Neural progenitor cell (in vitro differentiated cells): ENCODE measurements at places on chromosomes 1 and 21.

DNA sequence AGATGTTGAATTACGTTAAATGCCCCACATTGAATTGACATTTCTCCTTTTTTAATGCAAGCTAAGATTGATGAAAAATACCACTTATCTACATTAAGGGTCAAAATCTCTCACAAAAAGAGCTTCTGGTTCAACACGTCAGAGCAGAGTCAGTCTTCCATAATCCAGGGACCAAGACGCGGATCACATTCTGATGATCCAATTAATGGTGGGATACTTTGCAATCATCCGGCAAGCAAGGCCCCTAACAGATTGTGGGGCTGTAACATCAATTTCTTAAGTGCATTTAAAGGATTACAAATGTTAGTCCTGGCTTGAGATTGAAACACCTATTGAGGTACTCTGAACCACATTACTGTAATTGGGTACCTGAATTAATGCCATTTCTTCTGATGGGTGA lies 120.2 kb upstream of the ESRRG start:
- DNase-seq = no peak

DNA sequence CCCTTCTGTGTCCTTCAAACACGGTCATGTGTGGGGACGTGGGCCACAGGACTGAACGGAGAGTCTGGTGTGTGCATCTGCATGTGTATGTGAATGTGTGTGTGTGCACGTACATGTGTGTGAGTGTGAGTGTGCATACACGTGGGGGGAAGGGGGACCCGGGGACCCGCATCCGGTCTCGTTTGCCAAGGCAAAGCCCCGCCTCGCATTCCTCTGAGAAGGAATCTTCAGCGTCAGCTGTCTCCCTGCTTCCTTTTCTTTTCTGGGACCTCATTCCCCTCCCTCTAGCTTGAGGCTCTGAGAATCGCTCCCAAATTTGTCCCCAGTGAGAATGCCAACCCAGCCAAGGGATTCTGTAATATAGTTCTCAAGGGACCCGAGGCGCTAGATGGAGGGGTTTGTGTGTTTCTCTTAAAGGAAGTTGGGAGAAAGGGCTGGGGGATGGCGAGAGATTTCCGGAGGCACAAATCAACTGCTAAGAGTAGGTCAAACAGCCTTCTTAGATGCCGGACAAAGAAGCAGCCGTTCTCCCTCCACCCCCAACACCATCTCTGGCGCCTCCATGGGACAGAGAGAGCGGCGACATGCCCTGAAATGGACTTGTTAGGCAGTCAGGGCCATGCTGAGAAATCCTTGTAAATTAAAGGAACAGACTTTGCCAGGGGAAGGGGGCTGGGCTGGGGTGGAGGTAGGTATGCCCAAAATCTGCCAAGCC lies 6.6 kb downstream of the IFFO2 start:
- peak; percentile 77 for DNase-seq

DNA sequence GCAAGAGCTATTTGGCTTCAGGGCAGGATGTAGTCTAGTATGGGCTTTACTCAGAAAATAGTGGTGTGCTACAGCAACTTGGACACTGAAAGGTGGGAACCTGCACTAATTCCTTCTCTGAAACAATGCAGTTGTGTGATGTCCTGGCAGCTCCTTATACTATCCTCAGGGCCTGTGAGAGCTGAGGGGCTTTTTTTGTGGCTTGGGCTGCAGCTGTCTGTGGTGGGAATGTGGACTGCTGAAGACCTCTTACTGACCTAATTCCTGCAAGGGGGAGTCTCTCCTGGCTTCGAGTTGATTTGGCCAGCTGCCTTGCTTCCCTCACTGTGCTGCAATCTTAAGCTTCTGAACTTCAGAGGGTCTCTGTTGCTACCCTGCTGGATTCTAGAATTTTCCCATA lies 22.3 kb upstream of the CHODL start:
- DNase-seq = no peak

DNA sequence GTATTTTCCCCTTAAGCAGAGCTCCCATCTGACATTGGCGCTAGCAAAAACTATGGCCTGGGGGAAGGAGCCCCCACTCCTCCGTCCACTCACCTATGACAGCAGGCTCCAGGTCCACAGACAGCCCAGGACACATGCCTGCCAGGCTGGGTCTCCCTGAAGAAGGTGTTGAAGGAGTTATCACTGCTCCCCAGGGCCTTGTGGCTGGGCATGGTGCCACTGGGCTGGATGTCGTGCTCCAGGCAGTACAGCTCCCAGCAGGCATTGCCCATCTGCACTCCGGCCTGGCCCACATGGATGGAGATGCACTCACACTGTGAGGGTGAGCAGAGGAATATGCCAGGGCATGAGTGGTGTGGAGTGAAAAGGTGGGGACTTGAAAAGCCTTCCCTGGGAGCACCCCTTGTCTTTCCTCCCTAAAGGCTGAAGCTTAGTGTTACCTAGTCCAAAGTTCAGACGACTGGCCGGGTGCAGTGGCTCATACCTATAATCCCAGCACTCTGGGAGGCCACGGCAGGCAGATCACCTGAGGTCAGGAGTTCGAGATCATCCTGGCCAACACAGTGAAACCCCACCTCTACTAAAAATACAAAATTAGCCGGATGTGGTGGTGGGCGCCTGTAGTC lies 30.0 kb downstream of the RABIF start:
- no peak for DNase-seq

- no peak for DNase-seq
Measured at GRCh38 chr1:170594066-170594626, 62.2 kb downstream of the GORAB start.

- DNase-seq = no peak
Measured at GRCh38 chr1:45647248-45648021, 23.6 kb upstream of the CCDC17 start.

GRCh38 chr1:8078176-8078671 lies 52.1 kb upstream of the ERRFI1 start:
- DNase-seq = no peak

DNA sequence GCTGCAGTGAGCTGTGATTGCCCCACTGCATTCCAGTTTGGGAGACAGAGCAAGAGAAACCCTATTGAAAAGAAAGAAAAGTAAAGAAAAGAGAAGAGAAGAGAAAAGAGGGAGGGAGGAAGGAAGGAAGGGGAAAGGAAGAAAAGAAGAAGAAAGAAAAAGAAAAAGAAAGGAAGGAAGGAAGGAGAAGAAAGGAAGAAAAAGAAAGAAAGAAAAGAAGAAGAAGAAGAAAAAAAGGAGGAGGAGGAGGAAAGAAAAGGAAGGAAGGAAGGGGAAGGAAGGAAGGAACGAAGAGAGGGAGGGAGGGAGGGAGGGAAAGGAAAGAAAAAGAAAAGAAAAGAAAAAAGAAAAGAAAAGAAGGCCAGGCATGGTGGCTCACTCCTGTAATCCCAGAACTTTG lies 10.2 kb downstream of the SLC5A9 start:
- DNase-seq = no peak

DNA sequence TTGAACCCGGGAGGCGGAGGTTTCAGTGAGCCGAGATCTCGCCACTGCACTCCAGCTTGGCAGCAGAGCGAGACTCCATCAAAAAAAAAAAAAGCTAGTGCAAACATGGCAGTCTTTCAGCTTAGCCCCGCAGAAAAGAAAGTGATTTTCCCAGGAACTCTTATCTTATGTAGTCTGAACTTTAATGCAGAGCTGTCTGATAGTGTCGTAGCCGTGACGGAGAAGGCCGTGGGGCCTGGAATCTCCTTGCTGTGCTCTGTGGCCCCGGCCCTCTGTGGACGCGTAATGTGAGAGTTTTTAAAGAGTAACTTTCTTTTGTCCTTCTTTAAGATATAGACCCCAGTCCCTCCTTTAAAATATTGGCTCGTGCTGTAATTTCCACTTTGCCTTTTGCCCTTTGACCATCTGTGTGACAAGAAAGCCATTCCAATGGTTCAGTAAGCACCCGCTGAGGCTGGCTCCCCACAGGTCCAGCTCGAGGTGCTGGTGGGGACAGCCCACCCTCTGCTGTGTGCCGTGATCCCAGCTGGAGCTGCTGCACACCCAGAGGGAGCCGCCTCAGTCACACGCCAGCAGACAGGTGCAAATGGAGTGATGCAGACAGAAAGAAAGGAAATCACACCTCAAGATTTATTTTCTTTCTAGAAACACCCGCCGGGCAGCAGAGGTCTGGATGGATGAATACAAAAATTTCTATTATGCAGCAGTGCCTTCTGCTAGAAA lies 164.0 kb downstream of the PGBD5 start:
- no peak for DNase-seq

DNA sequence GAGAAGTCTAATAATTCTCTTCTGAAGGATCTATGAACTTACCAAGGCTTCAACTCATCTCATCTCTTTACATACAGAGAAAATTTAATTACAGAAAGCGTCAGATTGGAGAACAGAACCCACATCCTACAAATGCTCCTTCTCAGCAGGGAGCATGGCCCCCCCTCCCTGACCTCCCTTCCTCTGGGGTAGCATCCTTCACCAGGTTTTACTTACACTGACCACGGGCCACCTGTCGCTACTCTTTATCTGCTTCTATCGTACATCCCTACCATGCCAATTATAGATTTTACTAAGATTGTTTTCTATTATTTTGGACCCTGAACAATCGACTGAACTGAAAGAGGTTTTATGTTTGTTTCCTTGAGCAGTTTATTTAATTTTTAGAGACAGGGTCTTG lies 25.8 kb downstream of the RIPPLY3 start:
- no peak for DNase-seq

DNA sequence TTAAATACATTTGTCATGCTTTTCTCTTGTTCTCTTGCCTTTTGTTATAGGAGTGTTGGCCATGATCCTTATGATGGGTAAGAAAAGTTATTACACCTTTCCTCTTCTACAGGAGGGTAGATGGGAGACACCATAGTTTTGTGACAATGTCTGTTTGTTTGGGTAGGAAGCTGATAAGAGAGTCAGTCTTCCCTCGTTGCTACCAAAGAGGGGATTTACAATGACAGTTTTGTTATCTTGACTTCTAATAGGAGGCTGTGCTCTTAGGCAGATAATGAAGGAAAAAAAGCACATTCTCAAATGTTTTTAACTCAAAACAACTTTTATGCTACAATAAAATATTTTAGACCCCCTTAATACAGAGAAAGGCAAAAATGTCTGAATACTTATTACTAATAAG lies 48.0 kb upstream of the WLS start:
- DNase-seq = no peak

DNA sequence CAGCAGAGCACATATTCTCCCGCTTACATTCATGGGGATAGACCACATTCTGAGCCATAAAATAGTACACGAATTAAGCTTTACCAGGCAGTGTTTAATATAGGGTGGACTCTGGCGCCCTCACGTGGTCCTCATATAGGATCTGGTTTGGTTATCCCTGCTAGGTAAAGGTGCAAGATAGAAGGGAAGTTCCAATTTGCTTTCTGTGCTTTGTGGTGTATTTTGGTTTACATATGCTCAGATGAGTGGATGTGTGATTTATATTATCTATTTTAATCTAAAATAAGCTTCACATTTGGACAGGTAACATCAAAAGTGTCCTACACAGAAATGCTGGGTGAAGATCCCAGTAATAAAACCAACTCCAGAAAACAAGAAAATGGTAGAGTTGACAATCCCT lies 3.6 kb downstream of the CR1 start:
- peak; percentile 77 for DNase-seq

DNA sequence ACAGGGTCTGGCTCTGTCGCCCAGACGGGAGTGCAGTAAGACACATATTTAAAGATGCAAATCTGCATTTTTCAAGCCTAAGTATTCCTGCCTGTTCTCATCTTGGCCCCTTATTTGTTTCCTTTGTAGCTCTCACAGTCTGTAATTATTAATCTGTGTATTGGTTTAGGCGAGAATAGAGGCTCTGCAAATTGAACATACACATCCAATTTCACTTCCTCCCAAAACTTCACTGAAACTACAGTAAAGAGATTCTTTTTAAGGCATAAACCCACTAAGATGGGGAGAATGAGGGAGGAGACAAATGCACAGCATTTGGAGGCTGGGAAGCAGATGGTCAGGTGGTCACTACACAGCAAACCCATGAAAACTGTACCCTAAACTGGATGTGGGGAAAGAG lies 21.0 kb downstream of the HMGN2 start:
- DNase-seq = no peak

- no peak for DNase-seq
Measured at GRCh38 chr1:28521502-28522164, 15.8 kb downstream of the RCC1 start.

DNA sequence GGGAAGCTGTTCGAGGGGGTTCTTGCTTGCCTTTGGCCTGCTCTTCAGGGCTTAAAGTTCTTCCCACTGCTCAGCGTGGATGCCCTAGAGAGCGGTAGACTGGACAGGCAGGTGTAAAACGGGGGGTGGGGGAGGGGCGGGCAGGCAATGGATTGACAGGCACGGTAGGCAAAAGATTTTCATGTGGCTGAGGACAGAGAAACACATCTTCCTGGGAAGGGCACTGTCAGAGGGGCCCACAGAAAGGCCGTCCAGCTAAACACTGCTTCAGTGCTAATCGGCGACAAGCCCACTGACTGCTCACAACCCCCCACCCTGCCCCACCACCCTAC lies 412 bp downstream of the ABCA4 start:
- no peak for DNase-seq

- DNase-seq = no peak
Measured at GRCh38 chr1:94989911-94990473, 63.1 kb upstream of the CNN3 start.

GRCh38 chr1:224720216-224720615 lies 104.1 kb downstream of the CNIH3 start:
- DNase-seq = no peak

DNA sequence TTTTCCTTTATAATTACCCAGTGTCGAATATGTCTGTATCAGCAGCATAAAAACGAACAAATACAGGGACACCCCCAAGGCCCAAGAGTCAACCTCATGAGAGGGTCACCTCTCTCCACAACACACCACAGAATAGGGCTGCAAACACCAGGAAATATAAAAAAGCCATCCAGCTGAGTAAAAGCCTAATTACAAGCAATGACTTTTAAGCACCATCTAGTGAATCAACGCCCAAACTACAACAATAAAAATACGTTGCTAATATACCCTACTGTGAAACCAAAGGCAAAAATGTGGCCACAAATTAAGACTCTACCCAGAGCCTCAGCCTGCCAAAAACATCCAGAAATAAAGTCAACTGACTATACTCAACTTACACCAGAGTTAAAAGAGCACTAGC lies 817.9 kb upstream of the NEGR1 start:
- DNase-seq = no peak

- no peak for DNase-seq
Measured at GRCh38 chr1:106502659-106503058, 553.8 kb upstream of the PRMT6 start.

GRCh38 chr1:174068000-174068399 lies 45.8 kb upstream of the RC3H1 start:
- DNase-seq = no peak

GRCh38 chr1:218201601-218202000 lies 83.5 kb upstream of the RRP15 start:
- no peak for DNase-seq

DNA sequence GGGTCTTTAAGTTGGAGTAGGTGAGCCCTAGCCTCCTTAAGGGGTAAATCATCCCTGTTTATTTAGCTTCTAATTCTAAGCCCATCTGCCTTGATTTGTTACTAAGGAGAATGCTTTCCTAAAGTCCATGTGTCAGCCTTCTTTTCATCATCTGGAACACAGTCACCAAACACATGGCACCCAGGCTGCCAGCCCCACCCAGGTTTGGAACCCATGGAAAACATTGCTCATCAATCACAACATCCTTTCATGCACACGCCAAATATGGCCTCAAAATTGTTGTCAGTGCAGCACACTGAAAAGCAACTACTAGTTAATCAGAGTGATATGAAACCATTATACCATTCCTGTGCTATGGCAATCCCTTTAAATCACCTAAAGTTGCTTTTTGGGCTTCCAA lies 386.7 kb upstream of the ESRRG start:
- no peak for DNase-seq
